ENCODE measurements at places on chromosomes 3 and 15.

DNA sequence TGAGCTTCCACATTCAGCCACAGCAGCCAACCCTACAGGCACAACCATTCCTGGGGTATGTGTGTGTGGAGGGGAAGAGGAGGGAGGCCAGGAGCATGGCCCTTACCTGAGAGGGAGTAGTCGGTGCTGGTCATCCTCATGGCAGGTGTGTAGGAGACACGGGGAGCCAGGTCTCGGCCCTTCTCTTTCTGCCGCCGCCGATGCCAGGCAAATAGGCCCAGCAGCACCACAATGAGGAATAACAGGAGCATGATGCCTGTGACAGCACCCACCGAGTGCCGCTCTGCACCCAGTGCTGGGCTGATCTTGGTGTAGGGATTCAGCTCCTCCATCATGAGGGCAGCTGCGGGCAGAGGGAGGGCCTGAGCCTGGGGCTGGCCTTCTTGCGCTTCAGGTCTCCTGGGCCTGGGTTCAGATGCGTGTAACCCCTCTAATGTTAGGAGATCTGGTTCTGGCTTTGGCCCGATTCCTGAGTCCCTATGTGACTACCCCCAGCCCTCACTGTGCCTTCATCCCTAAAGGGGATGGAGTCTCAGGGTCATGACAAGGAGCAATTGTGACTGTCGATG is 44.4 kb downstream of the RAB11A start:
- DNase-seq: no peak

DNA sequence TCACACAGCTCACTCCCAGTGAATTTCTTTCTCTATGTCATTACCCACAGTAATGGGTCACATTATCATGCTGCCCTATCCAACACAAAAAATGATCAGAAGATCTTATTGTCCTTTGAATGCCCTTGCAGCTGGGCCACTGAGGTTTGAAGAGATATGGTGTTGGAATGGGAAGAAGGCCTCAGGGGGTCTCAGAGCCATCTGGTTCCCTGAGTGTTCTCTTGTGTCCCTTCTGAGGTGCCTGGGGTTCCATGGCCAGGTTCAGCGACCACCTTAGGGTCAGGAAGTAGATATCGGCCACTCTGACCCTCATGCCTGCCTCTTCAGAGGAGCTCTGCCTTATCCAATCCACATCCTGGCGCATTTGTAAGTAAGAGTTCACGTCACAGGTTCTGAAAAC is 232.3 kb downstream of the TJP1 start:
- no peak for DNase-seq

DNA sequence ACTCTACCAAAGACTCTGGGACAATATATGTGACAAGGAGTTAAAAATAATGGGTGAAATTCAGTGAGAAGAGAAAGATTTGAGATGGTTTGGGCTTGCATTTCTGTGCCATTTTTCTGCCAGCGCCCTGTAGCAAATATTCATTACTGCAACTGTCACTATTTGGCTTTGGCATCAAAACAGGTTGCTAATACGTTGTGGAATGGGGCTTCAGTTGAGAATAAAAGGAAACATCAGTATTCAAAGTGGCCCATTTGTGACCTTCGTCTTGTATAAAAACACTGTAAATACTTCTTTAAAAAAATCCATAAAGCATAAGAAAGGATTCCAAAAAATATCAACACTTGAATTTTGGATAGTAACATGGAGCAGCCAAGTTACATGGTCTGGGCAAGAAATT is 309.2 kb downstream of the ZNF385D start:
- no peak for DNase-seq

DNA sequence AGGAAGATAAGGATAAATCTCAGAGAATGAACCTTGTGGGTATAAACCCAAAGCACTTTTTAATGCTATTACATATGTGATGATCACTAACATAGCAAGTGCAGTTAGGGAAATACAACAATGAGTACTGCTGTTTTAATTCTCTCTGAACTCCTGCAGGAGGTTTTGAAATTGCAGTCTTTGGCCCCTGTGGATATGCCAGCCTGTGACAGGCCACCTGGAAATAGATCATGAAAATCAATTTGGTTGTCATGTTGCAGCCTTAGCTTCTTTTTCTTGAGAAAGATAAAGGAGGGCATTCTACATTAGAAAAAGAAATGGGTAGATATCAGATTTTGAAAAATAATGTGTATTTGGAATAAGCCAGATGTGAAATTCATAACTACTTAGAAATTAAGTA is 103.6 kb downstream of the RSRC1 start:
- DNase-seq: no peak

GRCh38 chr3:156727519-156728205 is 53.3 kb downstream of the TIPARP start:
- DNase-seq: peak; percentile 62

- no peak for DNase-seq
Observed at GRCh38 chr3:170424879-170425278, 6.2 kb downstream of the CLDN11 start.

GRCh38 chr3:153639631-153640030 is 477.6 kb downstream of the RAP2B start:
- no peak for DNase-seq

DNA sequence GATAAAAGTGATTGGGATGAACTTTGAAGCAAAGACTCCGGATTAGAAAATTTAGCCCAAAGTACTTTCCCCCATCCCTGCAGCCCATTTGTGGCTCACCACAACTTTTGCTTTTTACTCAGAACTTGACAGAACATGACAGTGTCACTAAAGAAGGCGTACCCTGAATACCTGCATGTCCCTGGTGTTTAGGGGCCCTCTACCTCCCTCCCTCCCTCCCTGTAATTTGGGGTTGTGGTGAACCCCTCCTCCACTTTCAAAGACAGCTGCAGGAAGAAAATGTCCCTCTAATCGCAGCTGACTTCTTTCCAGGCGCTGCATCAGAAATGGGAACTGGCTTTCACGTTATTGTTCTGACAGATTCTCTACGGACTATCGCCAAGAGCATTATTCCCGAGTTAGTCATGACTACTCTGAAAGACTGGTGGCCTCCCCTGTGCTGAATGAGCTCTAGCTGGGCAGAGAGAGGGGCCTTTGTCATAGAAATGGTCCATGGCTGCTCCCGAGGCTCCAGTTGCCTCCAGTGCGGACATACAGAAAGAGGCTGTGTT is 93.2 kb upstream of the ARHGEF3 start:
- DNase-seq: no peak

DNA sequence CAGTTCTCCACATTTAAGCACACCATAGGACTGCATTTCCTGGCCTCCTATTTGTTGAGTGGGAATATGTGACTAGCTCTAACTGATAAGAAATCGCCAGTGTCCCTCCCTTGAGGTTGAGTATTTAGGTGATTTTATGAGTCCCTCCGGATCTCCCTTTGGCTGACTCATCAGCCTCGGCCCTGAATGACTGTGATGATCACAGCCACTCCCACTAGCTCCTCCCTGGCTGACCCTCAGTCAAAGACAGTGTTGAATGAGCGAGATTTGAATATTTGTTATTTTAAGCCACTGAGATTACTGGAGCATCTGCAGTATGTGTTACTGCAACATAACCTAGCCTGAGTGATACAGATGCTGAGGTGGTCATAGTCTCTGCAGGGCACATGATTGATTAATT is 515.3 kb downstream of the EPHB1 start:
- DNase-seq: no peak

- DNase-seq: peak; percentile 7
Observed at GRCh38 chr3:172476347-172476746, 28.1 kb upstream of the GHSR start.

- DNase-seq: no peak
Observed at GRCh38 chr3:141816958-141817357, 53.8 kb downstream of the GRK7 start.

DNA sequence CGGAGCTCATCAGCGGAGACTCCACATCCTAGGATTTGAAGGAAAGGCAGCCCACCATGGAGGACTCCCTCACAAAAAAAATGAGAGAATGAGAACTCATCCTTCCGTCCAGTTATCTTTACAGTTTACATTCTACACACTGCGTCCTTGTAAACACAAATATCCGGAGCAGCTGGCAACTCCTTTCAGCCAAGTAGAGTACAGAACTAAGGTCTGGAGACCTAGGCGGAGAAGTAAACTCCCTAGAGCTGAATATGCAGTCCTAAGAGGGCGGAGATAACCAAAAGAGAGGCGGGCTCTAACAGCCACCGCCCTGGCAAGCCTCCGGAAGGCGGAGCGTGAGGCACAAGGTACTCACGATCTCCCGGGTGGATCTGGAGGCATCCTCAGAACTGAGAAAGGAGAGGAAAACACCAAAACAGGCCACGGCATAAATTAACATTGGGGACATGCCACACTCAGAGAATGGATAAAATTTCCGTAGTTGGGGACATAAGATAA is 924 bp upstream of the SIN3A start:
- peak; percentile 89 for DNase-seq

GRCh38 chr3:68448510-68449383 is 483.6 kb downstream of the TAFA4 start:
- DNase-seq: no peak

GRCh38 chr3:54905261-54905888 is 22.5 kb downstream of the LRTM1 start:
- DNase-seq: no peak

- no peak for DNase-seq
Observed at GRCh38 chr15:96274698-96275097, 55.8 kb upstream of the NR2F2 start.

DNA sequence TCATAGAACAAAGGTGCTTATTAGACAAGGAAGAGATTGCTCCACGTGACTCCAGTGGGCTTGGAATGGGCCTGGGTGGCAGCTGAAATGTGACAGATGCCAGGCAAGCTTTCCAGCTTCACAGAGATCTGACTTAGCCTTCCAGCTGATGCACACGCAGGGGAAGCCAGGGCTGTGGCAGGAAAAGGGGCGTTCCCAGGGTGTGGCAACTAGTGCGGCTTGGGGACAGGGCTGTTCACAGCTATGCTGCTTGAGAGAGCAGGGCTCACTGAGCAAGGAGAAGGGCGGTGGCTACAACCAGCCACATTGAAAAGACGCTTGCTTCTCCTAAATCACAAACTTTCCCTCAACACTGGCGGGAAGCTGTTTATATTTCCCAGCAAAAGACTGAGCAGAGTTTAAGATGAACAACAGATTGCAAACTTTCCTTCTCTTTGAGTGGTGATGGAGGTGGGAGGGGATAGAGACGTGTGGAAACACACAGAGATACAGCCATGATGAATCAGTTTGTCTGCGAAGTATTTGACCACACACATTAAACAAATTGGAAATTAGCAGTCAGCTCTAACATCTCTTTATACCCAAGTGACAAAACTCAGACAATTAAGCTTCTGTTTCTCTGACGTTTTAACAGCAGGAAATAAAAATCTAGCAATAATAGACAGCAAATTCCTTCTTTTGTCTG is 127.5 kb downstream of the BDH1 start:
- no peak for DNase-seq

- no peak for DNase-seq
Observed at GRCh38 chr15:20341901-20342600, 199.5 kb downstream of the GOLGA6L6 start.

DNA sequence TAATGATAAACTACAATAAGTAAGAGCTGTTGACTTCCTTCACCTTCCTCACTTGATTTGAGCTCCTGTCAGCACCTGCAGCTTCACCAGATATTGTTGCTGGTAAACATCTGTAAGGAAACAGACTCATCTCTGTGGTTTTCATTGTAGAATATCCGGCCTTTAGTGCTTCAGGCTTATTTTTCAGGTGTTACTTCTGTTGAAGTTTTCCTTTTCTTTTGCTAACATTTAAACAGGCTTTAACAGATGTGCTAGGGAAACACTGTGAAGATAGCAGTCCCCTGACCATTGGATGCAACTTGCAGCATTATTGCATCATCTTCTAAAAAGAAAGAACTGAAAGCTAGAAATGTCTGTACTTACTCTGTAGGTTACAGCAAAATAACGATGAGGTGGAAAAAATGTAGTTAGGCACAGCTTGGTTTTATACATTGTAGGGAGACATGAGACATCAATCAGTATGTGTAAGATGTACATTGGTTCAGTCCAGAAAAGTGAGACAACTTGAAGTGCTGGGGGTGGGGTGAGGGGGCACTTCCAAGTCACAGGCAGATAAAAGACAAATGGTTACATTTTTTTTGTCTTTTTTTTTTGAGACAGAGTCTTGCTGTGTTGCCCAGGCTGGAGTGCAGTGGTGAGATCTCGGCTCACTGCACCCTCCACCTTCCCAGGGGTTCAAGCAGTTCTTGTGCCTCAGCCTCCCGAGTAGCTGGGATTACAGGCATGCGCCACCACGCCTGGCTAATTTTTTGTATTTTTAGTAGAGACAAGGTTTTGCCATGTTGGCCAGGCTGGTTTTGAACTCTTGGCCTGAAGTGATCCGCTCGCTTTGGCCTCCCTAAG is 10.2 kb downstream of the EDEM1 start:
- no peak for DNase-seq

DNA sequence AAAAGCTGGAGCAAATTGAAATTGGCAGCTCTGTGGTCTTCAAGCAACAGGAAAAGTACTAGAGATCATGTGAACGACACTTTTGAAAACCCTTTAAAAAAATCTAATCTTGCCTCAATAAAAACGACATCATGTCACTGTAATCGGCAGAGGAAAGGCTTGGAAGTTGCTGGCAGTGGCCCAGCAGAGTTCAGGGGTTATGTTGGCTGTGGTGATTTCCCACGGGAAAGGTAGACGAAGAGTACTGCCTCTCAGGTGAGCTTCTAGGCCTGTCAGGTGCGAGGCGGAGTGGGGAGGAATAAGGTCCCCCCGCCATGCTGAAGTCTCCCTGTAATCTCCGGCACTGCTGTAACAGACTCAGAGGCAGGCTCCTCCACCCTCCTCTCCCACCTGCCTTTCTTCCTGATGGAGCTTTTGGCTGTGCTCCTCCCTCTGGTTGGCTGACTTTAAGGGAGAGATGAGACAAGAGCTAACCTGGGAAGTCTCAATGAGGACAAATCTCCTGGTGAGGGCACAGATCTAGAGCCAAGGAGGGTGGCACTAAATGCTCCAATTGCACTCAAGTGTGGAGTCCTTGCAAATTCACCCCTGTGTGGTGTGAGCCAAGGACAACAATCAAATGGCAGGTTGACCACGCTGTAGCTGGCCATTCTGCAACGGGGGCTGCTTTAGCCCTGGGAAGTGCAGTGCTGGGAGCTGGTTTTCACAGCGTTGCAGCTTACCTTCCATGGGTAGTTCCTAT is 18.7 kb upstream of the HES1 start:
- no peak for DNase-seq

GRCh38 chr3:26647078-26647477 is 24.5 kb downstream of the LRRC3B start:
- DNase-seq: no peak

Data from DMS53 (cell line).